NCI-H1417 (cell line): ENCODE measurements at places on chromosomes 4 and X.

DNA sequence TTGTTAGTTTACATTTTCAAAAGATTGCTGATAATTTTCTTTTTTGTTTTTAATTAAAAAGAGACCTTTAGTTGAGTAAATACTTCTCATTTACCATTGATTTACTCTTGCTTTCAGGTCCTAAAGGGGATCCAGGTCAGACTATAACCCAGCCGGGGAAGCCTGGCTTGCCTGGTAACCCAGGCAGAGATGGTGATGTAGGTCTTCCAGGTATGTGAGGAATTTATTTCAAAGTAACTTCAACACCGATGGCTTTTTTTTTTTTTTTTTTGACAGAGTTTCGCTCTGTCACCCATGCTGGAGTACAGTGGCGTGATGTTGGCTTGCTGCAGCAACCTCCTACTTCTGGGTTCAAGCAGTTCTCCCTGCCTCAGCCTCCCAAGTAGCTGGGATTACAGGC is 135.1 kb downstream of the IRS4 start:
- no peak for DNase-seq

DNA sequence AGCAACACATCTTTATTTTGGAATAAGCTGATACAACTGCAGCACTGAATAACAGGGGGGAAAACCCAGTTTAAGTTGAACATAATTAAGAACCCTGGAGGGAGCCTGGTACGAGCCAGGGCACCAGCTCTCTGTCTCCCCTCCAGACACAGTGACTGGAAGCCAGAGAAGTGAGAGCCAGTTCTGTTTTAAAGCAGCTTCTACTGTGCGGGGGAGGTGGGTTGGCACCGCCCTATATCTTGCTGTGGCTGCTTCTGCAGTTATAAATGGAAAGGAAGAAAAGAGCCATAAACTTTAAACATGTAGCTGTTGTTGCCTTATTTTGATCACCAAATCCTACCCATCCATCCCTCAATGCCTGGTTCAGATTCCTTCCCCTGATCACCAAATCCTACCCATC is 207.9 kb upstream of the ANXA3 start:
- no peak for DNase-seq

- DNase-seq = no peak
These were observed 16.8 kb downstream of the CNOT6L start for GRCh38 chr4:77802402-77802801.

- no peak for DNase-seq
These were observed 28.8 kb downstream of the AMELX start for GRCh38 chrX:11321986-11322385.

- DNase-seq = no peak
These were observed 1607.9 kb upstream of the TENM3 start for GRCh38 chr4:180635281-180635680.

DNA sequence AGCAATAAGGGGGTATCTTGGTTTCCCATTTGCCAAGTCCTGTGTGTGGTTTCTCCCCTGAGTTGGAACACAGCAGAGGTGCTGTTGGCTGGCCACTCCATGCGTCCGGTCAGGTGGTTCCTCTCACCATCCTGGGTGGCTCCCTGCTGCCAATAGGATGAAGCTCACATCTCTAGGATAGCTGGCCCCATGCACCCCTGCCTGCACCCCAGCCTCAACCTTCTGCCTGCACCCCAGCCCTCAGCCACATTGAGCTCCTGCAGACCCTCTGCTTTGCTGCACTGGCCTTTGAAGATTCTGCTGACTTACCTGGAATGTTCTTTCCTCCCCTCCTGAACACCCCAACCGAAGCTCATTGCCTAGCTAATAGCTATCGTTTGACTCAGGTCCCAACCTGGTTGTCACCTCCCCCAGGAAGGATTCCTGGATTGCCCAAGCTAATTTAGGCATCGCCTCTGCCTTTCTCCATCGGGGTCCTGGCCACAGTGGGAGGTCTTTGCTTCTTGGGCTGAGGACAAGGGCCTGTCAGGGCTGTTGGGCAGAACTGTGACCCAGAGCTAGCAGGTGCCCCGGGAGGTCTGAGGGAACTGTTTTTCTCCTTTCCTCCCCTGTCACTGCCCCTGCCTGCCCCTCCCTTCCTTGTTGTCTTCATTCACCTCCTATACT is 36.6 kb upstream of the GRPEL1 start:
- DNase-seq = no peak

- no peak for DNase-seq
These were observed 178.9 kb downstream of the CENPC start for GRCh38 chr4:67366311-67366861.

DNA sequence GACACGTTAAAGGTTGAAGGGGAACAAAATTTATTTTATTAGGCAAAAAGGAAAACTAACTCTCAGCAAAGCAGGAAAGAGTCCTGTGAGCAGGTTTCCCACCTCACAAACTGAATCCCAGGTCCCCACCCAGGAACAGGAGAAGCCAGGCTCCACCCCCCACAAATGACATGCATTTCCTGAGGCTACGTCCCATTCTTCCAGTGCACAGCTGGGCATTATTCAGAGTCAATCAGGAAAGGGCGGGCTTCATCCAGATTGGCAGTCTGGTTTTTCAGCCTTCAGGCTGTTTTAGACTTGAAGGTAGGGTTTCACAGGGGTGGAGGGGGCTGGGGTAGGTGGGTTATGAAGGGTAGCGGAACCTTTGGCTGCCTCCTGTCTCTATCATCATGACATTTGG is 11.9 kb upstream of the ASIC5 start:
- DNase-seq = no peak

GRCh38 chrX:123324625-123325024 is 140.5 kb downstream of the GRIA3 start:
- DNase-seq = no peak

GRCh38 chr4:27005905-27006590 is 145.4 kb downstream of the STIM2 start:
- no peak for DNase-seq

DNA sequence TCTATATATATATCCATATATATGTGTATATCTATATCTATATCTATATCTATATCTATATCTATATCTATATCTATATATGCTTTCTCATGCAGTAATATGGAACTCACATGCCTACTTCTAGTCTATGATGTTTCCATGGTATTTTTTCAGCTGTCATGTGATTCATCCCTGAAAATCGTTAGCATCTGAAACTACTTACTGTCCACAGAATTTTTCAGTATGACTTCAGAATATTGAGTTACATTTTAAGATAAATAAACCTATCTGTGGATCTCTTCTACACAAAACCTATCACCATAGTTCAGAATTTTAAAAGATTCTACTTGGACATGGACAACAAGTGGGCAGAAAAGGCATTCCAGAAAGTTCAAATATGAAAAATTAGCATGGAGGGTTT is 855.1 kb upstream of the INTU start:
- DNase-seq = no peak

DNA sequence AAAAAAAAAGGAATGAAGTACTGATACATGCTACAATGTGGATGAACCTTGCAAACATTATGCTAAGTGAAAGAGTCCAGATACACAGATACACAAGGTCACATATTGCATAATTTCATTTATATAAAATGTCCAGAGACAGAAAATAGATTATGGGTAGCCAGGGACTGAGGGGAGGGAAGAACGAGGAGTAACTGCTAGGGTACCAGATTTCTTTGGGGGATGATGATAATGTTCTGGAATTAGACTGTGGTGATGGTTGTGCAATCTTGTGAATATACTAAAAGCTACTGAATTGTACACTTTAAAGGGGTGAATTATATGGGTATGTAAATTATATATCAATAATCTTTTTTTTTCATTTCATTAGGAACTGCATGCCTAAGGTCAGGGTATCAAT is 20.8 kb upstream of the AP1AR start:
- DNase-seq = no peak

DNA sequence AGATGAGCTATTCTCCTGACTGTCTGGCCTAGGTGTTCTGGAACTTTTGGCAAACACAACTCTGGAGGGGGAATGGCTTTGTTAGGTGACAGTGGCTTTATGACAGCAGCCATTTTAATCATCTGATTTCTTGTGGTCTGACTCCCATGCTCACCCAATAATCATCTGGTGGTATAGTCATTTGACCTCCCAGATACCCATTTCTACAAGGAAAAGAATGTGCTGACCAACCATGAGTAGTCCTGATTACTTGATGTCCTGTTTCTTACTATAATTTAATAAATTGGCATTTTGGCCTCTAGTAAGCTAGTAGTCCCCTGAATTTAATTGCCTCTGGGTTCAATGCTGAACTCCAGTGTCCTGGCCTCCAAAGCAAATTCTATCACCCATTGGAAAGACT is 109.9 kb upstream of the DUSP21 start:
- DNase-seq = no peak

GRCh38 chr4:137510557-137511265 is 21.6 kb downstream of the PCDH18 start:
- DNase-seq = peak; percentile 14

DNA sequence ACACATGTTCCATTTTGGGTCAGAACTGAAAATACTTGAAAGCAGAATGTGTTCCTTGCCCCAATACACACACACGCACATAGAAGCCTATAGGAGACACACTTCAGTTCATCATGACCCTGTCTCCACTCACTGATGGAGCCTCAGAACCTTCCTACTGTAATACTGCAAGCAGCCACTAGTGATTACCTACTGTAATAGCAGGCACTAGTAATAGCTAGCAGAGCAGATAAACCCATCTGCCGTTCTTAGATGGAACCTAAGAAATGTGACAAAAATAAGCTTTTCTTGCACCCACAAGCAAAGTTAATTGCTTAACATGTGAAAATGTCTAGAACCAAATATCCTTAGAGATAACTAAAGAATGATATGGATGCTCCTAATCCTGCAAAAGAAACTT is 13.6 kb downstream of the AMTN start:
- no peak for DNase-seq

- DNase-seq = no peak
These were observed 125.7 kb downstream of the CLCN4 start for GRCh38 chrX:10282490-10282889.

GRCh38 chr4:38382520-38382919 is 281.5 kb upstream of the KLF3 start:
- DNase-seq = peak; percentile 92

- no peak for DNase-seq
These were observed 8.4 kb downstream of the TDO2 start for GRCh38 chr4:155911905-155912304.

GRCh38 chrX:41921492-41922430 is 1.6 kb downstream of the CASK start:
- no peak for DNase-seq

- no peak for DNase-seq
These were observed 882.7 kb upstream of the PCDH10 start for GRCh38 chr4:132266374-132266773.

DNA sequence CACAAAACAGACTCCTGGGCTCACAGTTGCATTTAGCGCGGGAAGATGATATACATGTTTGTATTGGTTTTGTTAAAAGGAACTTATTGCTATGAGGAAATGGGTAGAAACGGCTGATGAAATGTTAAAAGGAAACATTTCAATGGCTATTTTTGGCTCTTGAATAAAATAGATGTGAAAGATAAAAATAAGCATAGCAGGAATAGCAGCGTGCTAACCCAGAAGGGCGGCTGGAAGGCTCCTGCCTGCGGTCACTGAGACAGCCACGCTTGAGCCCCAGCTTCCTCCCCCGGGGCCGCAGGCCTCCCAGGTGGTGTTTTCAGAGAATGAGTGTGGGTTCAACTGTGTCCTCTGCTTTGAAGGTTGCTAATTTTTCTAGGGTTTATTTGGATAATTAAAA is 35.0 kb upstream of the CLCN4 start:
- no peak for DNase-seq

DNA sequence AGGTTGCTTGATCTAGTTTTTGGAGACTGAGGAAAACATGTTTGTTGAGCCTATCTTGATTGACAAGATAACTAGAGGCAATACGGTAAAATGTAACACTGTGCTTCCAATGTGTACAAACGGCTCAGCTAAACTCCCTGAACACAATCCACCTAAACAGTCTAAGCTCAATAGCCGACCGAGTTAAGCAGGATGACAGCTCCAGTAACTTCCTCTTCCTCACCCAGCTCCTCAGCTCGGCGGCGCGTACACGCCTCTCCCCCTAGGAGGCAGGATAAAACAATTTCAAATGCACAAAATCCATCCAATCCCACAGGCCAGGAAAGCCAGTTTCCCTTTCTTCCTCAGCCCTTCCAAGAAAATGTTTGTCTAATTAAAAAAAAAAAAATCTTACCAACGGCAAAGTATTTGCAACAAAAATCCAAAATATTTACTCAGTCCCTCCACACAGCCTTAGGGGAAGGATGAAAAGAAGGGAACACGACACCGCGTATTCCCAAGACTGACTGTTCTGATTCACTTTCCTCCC is 1.0 kb downstream of the CNOT6L start:
- peak; percentile 87 for DNase-seq

DNA sequence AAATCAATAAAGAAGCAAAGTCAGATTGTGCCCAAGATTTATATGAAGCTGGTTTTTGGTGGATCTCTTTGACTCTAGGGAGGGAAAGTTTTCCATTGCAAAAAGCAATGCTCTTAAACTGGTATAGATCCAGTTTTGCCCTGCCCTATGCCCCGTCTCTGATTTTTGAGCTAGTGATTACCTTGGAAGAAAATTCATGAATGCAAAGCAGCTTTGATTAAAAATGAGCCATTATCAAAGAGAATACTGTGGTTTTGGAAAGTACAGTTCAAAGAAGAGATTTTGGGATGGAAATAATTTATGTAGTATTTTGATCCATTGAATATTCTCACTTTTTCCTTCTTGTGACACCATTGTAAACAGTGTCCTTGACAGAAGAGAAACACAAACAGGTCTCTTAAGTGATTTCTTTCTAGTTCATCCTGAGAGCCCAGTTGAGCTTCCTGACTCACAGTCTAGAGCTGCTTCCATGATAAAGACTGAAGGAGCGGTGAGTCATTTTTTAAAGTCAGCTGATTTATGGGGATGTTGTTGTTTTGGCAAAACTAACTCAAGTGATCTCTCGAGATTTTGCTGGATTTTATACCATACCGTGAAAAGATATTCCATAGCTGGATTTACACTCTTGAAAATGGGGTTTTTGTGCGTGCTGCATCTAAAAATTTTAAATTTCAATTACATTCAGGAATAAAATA is 76.7 kb downstream of the AFF1 start:
- no peak for DNase-seq
